ENCODE measurements at places on chromosomes 2 and 18.

GRCh38 chr18:72075040-72075439, 469.1 kb downstream of the CBLN2 start:
- no peak for DNase-seq

DNA sequence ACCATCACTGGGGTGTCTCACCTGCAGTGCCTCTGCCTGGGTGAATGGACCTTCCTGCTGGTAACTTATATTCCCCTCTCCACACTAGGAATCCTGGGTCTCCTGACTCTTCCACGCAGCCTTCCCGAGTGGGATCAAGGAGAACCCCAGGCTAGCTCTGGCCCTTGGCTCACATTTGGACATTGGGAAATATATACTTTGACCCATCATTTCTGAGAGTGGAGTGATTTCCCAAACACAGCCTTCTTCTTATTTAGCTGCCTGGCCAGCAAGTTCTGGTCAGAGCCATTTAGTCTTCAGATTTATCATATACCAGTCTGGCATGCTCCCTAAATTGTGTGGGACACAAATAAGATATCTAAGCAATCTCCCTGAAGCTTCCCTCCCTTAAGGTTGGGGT, 146.8 kb upstream of the PGAP1 start:
- no peak for DNase-seq

DNA sequence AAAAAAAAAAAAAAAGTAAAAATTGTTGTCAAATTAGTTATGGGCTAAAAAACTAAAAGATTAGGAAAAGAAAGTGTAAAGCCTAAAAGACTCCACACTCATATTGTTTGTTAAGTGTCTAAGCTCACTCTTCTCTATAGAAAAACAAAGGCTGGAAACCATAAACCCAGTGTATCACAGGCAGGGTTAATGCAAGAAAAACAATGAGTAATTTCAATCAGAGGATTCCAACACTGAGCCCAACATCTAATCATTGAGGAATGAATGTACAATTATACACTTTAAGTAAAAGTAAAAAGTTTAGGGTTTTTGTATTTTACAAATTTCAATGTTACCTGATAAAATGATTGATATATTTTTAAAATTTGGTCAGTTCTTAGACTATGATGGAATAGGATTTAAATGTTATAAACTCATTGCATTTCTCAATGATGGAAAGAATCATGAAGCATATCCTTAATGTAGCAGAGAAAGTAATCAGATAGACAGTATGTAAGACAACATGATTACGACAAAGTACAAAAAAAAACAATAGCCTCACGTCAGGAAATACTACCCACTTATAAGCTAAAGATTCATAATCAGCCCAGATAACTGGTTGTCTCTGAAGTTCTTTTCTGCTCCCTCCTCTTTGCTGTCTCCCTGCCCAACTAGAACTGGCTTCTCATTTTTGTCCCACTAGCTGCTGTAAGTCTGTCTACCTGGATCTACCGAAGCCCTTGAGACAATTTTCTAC, 44.5 kb upstream of the SP3 start:
- DNase-seq = no peak

DNA sequence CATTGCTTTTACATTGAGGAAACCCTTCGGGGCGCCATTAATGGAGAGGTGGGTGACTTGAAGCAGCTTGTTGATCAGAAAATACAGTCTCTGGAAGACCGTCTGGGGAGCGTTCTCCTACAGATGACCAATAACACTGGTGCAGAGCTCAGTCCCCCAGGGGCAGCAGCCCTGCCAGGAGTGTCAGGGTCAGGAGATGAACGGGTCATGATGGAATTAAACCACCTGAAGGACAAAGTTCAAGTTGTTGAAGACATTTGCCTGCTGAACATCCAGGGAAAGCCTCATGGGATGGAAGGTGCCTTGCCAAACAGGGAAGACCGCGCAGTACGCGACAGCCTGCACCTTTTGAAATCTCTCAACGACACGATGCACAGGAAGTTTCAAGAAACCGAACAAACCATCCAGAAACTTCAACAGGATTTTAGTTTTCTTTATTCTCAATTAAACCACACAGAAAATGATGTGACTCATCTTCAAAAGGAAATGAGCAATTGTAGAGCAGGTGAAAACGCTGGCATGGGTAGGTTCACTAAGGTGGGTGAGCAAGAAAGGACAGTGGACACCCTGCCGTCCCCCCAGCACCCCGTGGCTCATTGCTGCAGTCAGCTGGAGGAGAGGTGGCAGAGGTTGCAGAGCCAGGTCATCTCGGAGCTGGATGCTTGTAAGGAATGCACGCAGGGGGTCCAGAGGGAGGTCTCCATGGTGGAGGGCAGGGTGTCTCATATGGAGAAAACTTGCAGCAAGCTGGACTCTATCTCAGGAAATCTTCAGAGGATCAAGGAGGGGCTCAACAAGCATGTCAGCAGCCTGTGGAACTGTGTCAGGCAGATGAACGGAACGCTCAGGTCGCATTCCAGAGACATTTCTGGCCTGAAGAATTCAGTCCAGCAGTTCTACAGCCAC, 45.0 kb downstream of the EMILIN2 start:
- DNase-seq = no peak

DNA sequence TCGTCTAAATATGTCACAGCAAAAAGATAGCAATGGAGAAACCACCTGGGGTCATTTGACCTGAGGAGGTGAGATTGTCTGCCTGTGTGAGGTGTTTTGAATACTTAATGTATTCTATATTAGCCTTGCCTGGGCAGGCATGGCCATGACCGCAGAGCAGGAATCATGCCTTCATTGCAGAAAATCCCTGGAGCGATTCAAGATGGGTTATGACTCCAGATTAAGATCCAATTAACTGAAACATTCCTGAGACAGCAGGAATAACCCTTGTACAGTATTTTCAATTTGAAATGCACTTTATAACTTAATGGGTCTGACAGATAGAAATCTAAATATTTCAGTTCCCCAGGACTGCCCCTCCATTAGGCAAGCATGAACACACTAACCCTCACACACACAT, 227.3 kb upstream of the RAB6C start:
- DNase-seq = no peak
